Activated naive CD4-positive, alpha-beta T cell treated with anti-CD3 and anti-CD28 coated beads, Interleukin-2, amount 50 U/mL, for 16 hours (primary cell): ENCODE measurements at places on chromosomes 1 and 21.

GRCh38 chr1:212135166-212135565 is 99.6 kb downstream of the DTL start:
- no peak for DNase-seq

- no peak for DNase-seq
Observed at GRCh38 chr1:202081992-202082391, 40.7 kb upstream of the GPR37L1 start.

GRCh38 chr21:44255511-44255981 is 6.2 kb downstream of the DNMT3L start:
- no peak for DNase-seq

DNA sequence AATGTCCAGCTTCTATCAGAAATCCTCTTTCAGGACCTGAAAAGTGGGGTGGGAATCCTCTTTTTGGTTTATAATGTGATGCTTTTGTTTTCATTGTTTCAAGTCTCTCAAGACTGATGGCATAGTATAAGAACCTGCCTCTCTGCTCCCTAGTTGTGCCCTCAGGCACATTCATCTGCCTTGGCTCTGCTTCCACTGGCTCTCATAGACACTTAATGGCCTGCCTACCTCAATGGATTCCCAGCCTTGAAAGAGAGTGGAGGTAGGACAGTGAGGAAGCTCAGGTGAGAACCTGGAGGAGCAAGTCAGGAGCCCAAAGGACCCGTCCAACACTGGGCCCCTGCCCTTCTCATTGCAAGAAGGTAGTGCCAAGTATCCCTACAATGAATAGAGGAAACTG is 4.8 kb downstream of the TTLL7 start:
- DNase-seq, result no peak

DNA sequence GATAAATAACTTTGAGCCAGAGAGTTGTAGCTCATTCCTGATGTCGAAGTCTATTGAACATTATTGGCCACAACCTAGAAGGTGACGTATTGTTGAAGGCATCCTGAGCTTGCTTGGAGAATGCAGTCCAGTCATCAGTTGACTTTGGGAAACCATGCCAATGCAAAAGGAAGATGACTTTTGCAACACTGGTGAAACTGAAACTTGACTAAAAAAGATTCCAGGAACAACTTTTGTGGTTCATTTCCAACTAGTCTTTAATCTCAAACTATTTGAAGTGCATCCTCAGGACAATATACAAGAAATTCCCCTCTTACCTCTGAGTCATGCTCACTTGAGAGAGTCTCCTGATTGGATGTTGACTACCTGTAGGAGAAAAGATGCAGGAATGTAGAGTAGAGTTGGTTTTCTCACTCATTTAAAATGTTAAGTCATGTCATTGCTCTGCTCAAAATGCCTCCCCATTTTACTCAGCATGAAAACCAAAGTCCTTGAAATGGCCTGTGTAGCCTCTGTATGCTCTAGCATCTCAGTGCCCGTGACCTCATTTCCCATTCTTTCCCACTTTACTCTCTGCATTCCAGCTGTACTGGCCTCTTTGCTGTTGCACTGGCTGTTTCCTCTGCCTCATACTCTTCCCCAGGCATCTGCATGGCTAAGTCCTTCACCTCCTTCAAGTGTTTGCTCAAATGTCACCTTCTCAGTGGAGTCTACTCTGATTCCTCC is 24.4 kb upstream of the LEPR start:
- no peak for DNase-seq

DNA sequence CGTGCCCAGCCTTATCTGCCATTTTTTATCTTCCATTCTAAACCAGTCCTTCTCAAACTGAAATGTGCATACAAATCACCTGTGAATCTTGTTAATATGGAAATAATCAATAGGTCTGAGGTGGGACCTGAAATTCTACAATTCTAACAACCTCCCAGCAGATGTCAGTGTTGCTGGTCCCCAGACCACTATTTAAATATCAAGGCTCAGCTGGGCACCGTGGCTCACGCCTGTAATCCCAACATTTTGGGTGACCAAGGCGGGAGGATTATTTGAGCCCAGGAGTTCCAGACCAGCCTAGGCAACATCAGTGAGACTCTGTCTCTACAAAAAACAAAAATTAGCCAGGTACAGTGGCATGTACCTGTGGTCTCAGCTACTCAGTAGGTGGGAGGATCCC is 4.1 kb downstream of the UQCRHL start:
- no peak for DNase-seq

DNA sequence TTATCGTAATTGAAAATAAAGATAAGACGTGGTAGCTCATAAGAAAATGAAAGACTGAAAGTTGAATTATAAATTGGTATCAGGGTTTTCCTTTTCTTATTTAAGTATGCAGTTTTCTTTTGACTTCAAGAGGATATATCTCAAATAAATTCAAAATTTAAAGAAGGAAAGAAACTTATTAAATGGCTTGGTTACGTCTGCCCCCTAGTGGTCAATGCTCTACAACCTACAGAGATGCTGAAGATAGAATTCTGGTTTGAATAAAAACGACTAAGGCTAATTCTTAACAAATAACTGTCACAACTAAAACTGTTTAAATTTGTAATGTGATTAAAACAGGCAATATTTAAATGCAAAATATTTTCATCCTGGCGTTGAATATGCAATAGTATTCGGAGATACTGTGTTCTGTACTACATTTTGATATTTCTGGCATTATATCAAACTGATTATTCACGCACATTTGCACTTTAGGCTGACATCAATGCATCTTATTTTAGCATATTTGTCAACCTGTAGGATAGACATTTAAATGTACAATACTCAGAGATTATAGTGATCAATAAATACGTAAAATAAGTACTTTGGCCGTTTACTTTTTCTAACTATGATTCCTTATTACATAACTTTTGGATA is 26.8 kb downstream of the IFI44 start:
- peak; percentile 38 for DNase-seq
